ENCODE measurements at places on chromosomes 4 and X.

DNA sequence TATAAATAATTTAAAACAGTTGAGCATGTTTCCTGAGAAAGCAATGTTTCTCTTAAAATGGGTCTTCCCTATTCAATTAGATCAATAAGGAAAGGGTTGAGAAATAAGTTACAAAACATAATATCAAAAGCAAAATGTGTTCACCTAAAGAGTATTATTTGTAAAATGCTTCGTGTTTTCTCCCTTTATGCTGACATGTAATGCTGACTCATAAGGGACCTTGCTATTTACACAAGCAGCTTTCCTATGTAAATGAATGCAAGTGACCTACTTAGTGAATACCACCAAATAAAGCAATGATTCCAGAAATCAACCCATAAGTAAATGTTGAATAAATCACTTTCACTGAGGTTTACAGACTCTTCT, 91.5 kb downstream of the ELOVL6 start:
- no peak for DNase-seq

DNA sequence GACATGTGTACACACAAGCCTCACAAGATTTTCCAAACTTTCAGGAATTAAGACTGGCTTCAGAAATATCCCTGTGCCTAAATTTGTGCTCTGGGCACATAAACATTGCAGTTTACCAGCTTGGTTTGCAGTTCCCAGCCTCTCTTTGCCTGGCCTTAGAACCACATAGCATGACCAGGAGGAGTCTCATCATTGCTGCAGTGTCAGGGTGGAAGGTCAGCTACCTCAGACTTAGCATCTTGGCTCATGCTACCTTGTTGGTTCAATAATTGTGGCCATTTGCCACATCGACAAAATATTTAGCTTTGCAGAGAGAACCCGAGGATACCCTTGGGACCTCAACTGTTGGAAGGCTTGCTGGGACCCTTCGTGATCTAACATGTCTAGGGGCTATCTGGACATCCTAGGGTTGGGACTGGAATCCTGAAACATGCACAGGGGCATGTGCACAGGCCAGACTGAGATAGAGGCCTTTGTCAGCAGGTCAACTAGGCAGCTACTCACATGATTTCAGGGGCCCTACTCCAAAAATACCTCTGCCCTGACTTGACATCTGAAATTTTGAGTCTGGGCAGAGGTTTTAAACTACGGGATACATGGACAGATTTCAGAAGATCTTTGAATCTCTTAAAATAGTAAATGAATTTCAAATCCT, 8.0 kb upstream of the SUPT20HL2 start:
- no peak for DNase-seq

DNA sequence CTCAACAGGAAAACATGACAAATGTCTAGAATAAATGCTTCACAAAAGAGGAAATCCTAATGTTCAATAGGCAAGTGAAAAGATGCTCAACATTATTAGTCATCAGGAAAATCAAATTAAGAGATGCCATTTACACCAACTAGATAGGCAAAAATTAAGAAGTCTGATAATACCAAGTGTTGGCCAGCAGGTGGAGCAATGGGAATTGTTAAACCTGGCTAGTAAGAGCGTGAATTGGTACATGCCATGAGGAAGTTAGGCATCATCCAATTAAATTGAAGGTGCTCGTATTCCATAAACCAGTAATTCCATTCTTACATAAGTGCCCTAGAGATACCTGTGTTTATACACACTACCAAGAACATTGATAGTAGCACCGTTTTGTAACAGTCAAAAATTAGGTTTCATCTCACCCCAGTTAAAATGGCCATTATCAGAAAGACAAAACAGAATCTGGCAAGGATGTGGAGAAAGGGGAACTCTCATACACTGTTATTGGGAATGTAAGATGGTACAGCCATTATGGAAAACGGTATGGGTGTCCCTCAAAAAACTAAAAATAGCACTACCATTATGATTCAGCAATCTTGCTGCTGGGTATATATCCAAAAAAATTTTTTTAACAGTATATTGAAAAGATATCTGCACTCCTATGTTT, 14.0 kb upstream of the ZCCHC18 start:
- DNase-seq = no peak

DNA sequence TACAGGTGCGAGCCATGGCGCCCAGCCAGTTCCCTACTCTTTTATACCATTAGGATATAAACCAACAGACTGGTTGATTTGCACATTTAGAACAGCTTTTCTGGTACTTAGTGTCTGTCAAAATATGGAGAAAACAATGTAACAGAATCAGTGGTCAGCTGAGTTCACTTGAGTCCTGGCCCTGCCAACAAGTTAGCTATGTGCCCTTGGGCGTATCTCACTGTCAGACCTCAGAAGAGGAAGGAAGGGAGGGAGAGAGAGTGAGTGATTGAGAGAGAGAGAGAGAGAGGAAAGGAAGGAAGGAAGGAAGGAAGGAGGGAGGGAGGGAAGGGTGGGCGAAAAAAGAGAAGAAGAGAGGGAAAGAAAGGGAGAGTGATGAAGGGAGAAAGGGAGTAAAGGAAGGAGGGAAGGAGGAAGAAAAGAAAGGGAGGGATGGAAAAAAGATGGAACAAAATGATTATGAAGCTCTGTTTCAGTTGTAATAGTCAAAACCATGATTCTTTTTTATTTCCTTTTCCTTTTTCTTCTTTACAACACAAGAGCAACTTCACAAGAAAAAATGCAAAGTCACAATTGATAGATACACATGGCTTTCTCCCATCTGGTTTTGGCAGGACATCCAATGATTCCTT, 55.7 kb upstream of the PDGFRA start:
- DNase-seq = no peak

- no peak for DNase-seq
These were observed 170.6 kb downstream of the BANK1 start for GRCh38 chr4:101961144-101961543.

GRCh38 chr4:14787894-14788293, 214.4 kb upstream of the CPEB2 start:
- DNase-seq = no peak

DNA sequence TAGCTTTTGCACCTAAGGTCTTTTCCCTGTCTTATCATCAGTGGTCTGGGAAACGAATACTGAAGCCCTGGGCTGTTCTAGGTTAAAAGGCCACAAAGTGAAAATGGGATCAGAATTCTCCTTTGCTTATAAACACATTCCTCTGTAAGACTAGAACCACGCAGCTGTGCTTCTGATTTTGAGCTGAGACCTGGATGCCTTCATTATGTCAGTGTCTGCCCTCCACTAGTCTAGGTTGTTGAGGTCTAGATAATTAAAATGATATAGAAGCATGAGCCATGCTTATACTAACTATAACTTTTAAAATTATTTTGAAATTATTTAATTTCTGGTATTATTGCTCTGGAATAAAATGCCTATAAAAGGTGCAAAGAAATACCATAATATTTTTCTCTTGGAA, 403.9 kb downstream of the ADGRL3 start:
- DNase-seq = no peak

DNA sequence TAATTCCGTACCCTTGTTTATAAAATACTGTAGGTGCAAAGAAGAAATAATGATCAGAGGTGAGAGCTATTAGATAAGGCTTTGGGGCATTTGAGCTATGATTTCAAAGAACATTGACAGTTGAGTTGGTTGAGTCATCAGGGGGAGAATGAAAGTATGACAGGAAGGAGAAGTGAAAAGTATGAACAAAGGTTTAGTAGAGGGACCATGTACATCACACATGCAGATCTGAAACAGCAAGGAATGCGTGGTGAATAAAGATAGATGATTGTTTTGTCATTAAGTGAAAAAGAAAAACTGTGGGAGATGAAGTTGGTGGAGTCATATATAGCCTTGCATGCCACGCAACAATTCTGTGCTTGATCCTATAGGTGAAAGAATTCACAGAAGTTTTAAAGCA, 163.1 kb downstream of the ARAP2 start:
- no peak for DNase-seq

GRCh38 chr4:186599483-186599882, 44.1 kb upstream of the MTNR1A start:
- no peak for DNase-seq

GRCh38 chrX:155514225-155514624, 55.8 kb upstream of the F8A3 start:
- DNase-seq = no peak

GRCh38 chrX:153400146-153401132, 711 bp downstream of the PNMA6E start:
- DNase-seq = no peak

GRCh38 chrX:57121162-57121755, at the start of gene SPIN2B:
TSS of gene SPIN2B (minus strand) at chrX:57121548.
- DNase-seq = peak; percentile 29

DNA sequence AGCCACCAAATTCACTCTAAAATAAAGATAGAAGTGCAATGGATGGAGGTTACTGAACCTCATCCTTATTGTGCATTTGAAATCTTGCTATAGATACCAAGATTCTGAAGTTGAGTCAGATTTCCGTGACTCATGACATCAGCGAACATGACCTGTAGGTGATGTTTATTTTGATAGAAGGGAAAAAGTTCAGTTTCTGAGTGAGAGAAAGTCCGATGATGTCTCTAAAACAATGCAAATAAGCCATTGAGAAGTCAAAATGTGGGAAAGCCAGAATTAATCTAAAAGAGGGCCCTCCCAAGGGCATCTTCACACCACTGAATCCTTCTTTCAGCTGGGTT, 20.0 kb downstream of the PHOX2B start:
- DNase-seq = no peak

GRCh38 chrX:100194082-100194775, 215.8 kb downstream of the PCDH19 start:
- DNase-seq = no peak

- DNase-seq = no peak
These were observed 151.0 kb upstream of the PPARGC1A start for GRCh38 chr4:24040811-24041210.

DNA sequence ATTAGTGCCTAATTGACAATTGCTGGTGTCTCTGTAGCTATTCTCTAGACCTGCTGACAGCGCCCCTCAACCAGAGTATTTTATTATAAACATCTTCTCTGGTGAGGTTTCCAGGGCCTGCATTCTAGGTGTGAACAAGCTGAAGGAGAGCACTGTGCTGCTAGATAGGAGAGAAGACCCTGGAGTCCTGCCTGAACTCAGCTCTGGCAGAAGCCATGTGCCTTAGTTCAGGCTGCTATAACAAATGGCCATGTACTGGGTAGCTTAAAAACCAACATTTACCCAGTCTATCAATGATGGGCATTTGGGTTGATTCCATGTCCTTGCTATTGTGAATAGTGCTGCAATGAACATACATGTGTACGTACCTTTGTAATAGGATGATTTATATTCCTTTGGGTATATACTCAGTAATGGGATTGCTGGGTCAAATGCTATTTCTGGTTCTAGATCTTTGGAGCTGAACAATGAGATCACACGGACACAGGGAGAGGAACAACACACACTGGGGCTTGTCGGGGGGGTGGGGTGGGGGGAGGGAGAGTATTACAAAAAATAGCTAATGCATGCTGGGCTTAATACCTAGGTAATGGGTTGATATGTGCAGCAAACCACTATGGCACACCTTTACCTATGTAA, 185.5 kb upstream of the CPEB2 start:
- no peak for DNase-seq

GRCh38 chrX:46260499-46260898, 284.7 kb downstream of the ZNF674 start:
- DNase-seq = no peak

DNA sequence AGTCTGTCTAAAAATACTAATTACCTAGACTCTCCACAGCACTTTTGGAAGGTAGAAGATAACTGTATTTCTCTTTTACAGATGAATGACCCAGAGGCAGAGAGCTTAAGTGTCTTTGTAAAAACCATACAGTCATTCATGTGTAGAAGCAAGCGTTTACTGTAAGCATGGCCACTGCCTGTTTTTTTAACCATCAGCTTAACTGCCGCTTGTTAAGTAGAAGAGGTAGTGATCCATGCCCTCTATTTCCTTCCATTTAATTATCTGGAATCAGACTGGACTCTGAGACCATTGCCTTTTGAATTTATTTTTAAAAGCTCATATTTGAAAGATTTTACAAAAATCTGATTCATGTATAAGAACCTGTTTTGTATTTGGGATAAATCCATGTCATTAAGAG, 111.2 kb upstream of the TECRL start:
- DNase-seq = no peak

GRCh38 chr4:25378437-25378743, 1.3 kb downstream of the ANAPC4 start:
- DNase-seq = no peak

GRCh38 chrX:74242050-74242449, 61.9 kb upstream of the ZCCHC13 start:
- DNase-seq = no peak

DNA sequence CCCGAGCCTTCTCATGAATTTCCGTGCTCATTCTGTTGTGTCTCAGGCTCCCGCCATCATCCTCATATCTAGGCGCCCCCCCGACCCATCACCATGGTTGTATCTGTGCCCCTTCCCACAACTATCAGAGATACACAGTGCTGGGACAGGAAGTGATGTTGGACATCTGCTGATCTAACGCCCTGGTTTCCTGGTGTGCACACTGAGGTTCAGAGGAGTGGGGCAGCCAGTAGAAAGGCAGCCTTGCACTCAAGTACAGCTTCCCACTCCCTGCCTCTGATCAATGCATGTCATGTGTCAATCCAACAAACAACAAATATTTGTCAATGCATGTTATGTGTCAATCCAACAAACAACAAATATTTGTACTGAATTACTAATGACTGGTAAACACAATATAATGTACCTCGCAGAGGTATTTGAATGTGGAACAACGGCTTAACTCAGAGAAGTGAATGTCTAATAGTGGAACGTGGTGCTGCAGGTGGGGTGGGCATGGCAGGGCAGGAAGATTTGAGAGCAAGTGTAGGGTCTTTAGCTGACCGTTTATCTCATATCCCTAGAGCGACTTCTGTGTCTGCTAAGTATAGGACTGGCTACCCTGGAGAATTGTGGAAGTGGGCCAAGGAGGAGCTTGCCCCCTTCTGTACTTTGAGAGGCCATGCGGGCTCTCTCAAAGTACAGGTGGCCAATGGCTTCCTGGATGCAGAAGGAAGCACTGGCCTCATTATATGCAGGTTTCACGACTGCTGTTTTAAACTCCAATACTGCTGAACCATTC, 10.3 kb upstream of the SEL1L3 start:
- DNase-seq = no peak

DNA sequence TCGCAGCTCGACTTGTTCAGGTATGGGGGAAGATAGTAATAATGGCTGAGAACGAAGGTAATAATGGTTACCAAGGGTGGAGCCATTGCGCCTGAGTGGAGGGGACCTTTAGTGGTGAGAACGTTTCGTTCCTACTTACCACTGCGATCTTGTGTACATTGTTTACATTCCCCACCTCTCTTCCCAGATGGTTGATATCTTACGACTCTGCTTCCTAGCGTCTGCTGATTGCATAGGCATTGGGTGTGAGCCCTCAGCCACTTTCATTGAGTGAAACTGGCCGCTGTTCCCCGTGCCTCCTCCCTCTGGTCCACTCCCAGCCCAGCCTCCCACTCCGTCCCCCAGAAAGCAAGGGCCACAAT, 850 bp downstream of the IGBP1 start:
- no peak for DNase-seq

DNA sequence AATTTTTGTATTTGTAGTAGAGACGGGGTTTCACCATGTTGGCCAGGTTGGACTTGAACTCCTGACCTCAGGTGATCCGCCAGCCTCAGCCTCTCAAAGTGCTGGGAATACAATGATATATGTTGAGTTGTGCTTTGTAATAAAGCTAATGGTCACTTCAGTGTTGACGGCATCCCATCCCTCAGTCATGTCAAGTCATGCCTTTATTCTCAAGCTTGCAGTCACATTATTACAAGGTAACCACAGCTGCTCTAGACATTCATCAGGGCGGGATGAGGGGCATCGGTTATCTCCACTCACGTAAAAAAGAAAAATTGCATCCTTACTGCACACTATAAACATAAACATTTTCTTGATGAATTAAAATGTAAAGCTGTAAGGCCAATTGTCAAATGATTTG, 12.8 kb upstream of the FAT1 start:
- DNase-seq = no peak

- no peak for DNase-seq
These were observed 84.8 kb downstream of the TMEM164 start for GRCh38 chrX:110087485-110088356.

Data from omental fat pad (tissue), 4 donors.